PC-3 (cell line): ENCODE measurements at places on chromosomes 7 and 10.

DNA sequence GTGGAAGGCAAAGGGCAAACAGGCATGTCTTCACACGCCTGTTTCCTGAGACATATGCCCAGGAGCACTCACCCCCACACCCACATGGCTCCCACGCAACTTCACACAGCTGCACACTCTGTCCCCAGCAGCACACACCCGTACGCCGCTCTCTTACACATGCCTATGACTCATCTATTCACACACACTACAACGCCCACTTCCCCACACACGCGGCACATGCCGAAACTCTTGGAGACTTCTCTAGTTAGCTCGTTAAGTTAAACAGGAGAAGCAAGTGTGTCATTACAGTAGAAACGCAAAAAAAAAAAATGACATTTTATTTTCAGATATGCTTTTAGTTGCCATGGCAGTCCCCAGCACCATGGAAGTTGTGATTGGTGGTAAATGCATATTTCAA lies 6.7 kb downstream of the CALN1 start:
- no peak for DNase-seq

DNA sequence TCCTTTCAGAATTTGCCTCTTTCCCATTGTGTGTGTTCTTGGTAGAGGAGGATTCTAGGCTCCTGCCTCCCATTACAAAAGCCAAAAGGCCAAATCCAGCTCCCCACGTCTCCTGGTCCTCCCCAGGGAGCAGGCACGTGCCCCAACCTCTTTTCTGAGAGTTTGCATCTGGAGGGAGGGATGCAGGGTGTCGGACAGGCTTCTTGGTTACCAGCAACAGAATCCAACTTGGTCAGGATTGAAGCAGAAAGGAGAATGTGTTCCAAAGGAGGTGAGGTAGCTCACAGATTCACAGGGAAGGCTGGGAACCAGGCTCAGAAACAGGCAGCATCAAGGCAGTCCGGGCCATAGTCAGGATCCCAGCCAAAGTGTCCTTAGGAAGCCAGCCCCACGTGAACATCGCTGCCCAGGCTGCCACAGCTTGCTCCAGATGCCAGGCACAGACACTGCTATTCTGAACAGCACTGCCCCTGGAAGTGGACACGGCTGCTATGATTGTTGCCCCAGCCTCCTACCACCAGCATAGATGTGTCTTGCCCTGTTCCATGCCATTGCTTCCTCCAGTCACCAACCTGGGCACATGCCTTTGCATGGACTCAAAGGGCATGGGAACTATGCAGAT lies 264.2 kb upstream of the ZMIZ1 start:
- DNase-seq = no peak

GRCh38 chr10:117216611-117217195 lies 19.4 kb downstream of the KCNK18 start:
- DNase-seq = peak; percentile 60

GRCh38 chr7:30302656-30303311 lies 18.4 kb downstream of the ZNRF2 start:
- no peak for DNase-seq

GRCh38 chr7:130721486-130722277 lies 12.3 kb downstream of the KLF14 start:
- peak; percentile 69 for DNase-seq

- DNase-seq = no peak
Observed at GRCh38 chr7:80842022-80842790, 76.6 kb downstream of the SEMA3C start.

DNA sequence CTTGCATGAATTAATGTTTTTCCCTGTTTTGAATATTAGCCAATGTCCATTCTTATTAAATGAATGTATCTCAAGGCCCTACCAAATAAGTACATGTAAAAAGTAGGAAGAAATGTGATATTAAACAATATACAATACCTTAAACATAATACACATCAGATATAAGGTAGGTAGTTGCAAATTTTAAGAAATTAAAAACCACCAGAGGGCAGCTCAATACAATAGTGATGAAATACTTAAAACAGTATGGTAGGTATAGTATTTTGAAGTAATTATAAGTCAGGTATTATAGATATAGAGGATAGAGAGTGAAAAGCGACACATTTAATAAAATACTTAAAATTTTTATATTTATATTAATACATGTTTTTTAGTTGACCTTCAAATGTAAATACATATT lies 43.6 kb upstream of the CDK14 start:
- peak; percentile 61 for DNase-seq

DNA sequence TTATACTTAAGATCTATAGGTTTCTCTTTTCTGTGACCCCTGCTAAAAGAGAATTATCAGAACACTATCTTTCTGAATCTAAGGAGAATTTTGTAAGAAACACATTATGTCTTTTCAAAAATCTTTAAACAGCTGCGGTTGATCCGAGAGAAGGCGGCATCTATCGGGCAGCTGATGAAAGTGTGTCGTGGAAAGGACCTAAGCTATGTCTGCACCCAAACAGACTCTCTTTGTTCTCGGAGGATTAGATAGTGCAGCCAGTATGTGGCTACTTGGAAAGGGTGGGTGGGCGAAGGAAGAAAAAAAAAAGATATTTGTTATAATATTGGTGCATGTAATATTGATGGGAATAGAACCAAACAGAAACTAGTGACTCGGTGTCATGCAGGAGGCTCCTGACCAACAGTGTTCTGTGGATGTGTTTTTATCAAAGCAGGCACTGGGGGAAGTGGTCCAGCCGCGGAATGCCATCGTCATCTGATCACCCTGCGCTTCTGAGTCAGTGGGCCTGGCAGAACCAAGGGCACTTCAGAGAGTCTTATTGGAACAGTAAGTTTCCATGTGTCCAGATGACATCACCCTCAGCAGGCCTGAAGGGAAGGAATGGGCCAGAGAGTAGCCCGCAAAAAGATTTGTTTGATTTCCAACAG lies 509.7 kb upstream of the AKR1E2 start:
- no peak for DNase-seq

- DNase-seq = no peak
Observed at GRCh38 chr10:102066399-102067088, 1.4 kb downstream of the HPS6 start.

DNA sequence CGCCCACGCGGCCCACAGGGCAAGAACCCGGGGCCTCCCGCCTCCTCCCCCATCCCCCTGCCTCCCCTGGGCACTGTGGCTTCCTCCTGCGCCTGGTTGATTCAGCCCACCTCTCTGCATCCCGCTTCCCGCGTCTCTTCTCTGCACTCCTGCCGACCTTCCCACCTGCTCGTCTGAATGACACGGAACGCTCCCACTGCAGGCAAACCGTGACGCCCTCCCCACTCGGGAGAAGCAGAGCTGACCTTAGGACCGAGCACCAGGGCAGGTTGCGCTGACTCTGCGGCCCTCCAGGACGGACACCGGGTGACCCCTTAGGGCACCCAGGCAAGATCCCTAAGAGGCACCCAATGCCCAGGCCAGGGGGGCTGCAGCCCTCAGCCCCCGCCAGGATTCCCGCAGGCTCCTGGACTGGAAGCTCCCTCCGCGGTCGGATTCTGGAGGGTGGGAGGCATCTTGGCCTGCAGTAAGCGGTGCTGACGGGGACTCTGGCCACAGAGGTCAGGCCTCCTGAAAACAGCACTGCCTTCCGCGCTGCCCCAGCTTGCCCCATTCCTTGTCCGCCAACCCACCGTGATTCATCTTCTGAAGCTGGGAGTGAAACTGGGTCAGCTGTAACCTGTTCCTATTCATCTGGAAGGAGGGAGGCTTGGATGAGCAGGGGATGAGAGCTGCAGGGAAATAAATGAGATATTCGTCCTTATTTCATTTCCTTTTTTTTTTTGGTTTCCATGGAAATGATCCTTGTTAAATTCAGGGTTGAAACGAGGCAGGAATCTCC lies 990 bp downstream of the CALML3 start:
- no peak for DNase-seq

DNA sequence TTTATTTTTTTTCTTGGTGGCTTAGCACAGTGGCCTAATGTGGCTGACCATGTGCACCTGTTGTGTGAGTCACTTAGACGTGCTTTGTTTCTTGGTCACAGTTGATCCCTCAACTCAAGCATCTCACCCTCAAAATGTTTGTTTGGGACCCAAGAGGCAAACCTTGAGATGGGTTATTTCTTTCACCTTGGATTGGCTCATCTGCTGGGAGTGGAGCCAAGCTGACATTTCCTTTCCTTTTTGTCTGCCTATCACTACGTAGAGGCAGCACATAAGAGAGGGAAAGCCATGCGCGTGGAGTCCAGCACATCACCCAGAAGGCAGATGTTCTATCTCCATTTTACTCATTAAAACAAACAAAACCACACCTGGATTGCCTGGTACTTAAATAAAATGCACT lies 6.4 kb upstream of the PRKCQ start:
- DNase-seq = no peak

DNA sequence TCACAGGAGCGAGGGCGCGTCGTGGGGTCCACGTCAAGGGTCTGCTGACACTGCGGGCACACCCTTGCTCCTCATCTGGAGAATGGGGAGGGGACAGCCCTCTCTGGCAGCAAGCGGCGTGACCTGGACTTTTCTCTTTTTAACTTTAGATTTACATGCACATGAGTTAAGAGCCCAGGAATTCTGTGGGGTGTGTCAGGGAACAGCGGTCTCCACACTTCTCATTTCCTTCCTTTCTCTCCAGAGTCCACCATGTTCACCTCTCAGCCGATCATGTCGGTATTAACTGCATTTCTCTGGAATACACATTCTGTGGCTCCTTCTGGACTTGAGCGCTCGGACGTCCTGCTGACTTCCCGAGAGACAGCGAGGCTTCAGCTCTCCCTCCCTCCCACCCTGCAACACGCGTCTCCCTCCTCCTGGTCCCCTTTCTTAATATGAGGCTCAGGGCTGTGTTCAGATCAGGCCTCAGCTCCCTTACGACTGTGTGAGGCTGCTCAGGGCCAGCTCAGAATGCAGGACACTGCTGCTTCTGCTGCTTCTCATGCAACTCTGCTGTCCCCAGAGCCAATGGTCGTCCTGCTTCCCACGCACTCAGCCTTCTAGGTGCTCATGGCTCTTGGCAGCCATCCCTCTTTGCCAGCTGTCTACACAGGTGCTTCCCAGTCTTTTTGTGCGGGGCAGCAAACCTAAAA lies 261.3 kb downstream of the ELFN1 start:
- peak; percentile 4 for DNase-seq

- DNase-seq = no peak
Observed at GRCh38 chr10:73797324-73798025, 12.1 kb downstream of the ZSWIM8 start.

- DNase-seq = no peak
Observed at GRCh38 chr10:19705250-19705649, 111.0 kb upstream of the PLXDC2 start.

GRCh38 chr10:103442031-103442461 lies 10.1 kb downstream of the CALHM2 start:
- no peak for DNase-seq

DNA sequence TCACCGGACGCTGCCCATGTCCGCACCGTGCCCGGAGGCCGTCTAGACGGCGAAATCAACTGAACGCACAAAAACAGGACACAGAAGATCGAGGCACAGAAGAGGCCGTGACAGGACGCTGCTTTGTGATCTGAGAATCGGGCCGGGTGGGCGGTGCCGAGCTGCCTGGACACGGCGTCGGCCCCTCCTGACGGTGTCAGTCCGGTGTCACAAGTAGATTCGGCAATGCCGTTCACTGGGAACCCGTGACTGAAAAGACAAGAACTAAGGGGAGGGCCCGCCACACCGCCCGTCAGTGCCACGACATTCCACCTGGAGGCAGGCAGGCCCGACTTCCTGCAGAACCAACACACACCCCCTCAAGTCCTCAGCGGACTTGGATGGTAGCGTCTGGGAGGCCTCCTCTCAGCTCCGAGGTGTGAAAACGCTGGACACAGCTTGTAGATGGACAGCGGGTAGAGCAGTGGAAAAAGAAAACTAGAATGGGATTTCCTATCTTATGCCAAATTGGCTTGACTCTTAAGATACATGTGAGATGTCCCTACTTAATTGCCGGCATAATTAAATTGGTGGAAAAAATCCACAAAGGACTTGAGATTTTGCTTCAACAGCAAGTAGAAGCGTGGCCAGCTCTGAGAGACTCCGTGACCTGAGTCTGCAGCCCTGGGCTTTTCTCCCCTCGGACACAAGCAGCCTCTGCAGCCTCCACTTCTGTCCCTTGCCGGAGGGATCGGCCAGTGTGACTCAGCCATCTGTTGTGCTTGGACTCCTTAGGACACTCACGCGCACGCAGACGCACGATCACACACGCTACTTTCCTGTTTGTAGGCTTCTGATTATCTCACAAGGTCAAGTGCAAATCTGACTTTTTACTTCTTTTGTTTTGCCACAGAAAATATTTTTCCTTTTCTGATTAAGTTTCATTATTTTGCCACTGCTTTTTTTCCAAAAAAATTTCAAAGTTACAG lies 269.0 kb downstream of the DIP2C start:
- no peak for DNase-seq

DNA sequence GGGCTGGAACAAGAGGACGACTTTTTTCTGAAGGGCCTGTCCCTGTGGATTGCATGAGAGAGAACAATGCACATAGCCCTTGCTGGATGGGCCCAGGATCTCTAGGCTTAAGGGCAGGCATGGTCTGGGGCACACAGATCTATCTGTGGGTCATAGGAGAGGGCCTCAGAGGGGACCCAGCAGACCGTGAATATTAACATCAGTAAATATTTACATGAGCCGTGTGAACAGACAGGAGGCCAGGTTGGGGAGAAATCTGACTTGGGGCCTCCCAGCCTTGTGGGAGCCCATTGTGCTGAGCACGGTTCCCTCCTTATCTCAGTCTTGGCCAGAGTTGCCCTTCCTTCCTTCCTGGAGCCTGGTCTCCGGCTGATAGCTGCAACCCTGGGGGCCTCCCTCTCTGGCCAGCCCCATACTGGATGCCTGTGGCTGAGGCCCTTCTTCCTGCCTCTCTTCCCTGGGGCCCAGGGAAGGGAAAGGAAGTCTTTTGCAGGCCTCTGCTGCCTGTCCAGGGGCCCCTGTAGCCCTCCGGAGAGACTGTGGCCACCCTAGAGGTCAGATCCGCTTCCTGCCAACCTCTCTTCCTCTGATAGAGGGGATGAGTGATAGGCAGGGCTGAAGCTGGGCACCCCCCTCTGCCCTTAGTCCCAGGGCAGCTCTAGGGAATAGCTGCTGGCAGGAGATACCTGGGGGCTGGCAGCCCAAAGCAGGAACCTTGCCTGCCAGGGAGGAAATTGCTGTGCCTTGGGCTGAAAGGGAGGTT lies 44.5 kb upstream of the TRIM8 start:
- DNase-seq = no peak

DNA sequence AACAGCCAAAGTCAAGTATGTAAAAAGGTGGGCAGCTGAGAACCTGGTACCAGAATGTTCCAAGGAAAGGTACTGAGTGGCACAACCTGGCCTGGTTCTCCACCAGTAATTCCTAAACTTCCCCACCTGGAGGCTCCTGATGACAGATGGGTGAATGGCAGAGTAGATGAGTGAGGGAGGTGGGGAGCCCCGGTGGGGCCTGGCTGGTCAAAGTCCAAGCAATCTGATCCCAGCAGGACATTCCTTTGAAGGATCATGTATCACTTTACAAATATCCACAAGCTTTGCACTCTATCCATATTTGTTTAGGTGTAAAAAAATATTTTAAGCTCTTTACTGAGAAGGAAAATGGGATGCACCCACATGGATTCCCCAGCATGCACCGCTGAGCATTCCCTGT lies 250.2 kb downstream of the DPP6 start:
- DNase-seq = no peak

GRCh38 chr10:43698156-43698555 lies 49.5 kb upstream of the ZNF32 start:
- no peak for DNase-seq

- no peak for DNase-seq
Observed at GRCh38 chr10:116696919-116697318, 45.4 kb downstream of the HSPA12A start.
